ENCODE measurements at places on chromosomes 7 and 10.
A peak's percentile ranks its signal among the peaks of the same experiment; 100 is the strongest.

DNA sequence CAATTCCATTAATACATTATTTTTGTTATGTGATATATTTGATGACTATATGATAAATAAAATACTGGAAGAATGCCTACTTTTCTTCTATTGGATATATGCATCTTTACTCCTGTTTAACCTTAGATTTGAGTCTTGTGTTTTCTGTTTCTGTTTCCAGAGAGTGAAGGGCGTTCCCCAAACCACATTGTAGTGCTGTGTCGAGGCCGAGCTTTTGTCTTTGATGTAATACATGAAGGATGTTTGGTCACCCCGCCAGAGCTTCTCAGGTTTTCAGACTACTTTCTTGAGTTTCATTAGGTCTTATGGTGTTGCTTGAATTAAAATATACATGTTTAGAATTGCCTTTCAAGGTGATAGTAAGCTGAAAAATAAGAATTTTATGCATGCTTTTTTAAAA is 23.8 kb downstream of the CROT start:
- DNase-seq = peak; percentile 22

DNA sequence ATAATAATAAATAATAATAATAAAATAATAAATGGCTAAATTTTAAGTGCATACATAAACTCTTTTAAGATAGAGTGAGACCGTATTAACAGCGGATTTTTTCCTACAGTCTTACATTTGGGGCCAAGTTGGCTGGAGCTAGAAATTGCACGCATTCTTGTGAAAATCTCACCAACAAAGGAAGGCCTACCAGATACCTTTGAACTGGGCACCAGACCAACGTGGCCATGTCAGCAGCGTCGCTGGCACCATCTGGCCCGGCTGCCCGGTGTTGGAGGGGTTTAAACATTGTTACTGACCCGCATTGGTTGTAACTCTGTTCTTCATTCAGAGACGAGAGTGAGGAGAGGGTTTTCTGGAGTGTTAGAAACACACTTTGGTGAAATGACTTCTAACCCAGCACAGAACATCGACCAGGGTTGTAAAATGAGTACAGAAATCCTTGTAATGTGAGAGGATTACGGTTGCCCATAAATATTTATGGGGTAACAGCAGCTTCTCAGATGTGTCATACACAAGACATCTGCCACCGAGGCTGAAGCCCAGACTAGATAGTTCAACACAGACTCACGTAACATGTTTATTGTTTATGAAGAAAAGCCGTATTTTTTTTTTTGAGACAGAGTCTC is 34.6 kb upstream of the UNCX start:
- DNase-seq = no peak

DNA sequence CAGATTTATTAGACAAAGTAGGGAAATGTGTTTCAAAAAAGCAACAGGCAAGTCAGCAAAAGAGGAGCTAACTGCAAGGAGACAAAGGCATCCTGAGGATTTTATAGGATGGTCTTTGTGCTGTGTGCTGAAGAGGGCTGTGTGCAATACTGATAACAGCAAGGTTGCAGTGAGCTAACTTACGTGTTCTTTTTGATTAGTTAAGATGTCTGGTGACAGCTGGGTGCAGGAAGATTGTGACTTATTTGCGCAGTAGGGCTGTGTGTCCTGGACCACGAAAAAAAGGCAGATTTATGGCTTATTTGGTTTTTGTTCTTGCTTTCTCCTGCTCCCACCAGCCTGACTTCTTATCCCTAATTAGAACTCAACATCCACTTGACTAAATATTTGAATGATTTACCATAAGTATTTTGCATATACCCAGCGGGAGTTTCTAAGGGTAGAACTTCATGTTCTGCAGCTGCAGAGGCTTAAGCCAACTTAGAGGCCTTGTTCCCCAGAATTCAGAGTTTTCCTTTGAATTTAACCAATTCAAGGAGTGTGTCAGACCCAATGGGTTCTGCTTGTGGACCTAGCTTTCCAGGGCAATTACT is 119.0 kb downstream of the ANKRD26 start:
- no peak for DNase-seq

GRCh38 chr10:100728928-100729861 is 16.2 kb upstream of the PAX2 start:
- DNase-seq = no peak
